ENCODE measurements at places on chromosomes 2 and 18.

DNA sequence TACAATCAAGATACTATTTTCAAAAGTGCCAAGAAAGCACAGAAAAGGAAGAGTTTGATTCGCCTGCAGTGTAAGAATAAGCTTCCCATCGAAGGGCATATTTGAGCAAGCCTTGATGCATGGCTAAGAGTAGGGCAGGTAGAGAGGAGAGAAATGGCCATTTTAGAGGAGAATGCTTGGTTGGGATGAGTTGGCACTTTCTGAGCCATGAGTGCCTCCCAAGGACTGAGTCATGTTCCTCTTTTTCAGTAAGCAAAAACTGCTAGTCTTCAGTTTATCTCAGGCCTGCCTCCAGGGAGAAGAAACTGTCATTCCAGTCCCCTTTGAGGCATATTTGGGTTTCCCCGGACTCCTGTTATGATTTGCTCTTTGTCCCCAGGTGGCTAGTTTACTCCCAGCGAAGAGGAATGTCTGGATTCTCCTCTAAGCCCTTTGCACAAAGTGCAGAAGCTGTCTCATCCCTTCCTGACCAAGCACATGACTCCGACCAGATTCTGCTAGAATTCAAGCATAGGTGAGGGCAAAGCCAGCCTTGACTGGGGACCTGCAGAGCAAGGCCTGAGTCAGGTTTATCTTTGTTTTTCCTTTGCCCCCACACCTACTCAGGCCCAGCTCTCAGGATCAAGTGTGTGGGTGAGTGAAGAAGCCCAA, 115.2 kb downstream of the TTC32 start:
- no peak for DNase-seq

DNA sequence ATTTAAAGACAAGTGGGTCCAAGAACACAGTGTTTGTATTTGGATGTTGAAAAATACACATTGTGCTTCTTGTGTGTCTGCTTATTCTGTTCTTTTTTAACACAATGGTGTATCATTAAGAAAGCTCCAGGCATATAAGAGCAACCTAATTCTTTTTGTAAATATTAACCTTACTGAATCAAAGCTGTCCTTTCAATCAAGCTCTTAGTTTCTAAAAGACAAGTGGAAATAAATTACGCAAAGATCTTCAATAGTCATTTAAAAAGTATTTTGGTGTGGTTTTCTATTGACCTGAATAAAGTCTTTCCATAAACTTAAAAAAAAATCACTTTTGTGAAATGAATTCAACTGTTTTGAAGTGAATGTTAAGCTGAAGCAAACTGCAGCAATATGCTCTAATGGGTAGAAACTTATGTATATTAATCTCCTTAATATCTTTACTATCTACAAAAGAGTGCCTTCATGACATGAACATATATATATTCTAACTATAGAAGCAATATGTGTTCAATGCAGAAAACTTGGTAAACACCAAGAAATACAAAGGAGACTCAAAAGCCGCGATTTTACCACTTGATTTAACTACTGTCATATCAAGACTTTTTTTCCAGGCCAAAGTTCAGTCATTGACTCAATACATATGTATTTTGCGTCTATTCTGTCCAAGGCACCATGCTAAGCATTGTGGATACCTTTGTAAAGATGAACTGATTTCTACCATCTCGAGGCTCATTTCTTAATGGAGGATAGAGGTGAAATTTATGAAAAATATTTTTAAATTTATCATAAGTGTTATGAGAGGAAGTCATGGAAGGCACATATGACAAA, 97.7 kb downstream of the ARHGAP15 start:
- no peak for DNase-seq

DNA sequence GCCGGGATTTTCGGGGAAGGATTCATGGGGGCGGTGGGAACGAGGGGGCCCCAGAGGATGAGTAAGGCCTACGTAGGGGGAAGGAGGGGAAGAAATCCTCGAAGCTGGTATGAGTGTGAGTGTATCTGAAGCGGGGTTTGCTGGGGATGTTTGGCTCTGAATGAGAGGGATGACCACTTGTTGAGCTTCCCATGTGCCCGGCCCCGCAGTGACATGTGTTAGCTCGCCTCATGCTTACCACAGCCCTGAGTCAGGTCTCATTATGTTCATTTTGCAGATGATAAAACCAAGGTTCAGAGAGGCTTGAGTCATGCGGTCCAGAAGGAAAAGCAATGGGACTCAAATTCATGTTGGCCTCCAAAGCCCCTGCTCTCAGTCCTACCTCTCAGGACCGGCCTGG, 214.7 kb downstream of the BCL2 start:
- no peak for DNase-seq

- DNase-seq = no peak
These were observed 194.8 kb upstream of the SALL3 start for GRCh38 chr18:78784861-78785260.

GRCh38 chr2:43196768-43197587, 29.4 kb downstream of the ZFP36L2 start:
- DNase-seq = no peak

DNA sequence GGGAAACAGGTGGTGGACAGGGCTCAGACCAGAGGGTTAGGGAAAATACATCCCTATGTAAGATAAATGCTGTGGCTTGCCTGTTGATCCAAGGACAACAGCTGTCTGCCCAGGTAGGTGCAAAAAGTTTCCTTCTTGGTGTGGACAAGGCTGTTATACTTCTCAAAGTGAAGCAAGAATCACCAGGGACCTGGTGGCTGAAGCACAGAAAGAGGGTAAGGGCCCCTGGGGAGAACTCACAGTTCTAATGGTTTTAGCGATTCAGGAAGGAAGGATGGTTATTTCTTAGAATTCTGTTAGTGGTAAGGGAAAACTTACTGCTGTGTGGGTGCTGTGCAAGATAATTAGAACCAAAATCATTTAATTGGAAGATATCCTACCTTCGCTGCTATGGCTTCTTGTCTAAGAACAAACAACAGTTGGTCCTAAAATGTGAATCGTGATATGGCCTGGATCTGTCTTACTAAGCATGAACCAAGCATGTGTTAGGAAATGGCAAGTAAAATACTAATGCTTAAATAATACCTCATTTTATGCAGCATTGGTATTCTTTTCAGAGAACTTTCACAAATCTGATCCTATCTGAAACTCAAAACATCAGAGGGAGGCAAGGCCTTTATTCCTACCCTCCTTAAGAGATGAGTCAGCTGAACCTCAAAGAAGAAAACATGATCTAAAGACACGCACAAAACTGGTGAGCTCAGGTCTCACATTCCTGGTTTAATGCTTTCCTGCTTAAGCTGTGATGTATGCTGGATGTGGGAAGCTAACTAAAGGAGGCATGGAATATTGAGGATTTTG, 159.2 kb upstream of the THUMPD2 start:
- no peak for DNase-seq

- DNase-seq = no peak
These were observed 456.7 kb upstream of the HS6ST1 start for GRCh38 chr2:128775217-128775913.

DNA sequence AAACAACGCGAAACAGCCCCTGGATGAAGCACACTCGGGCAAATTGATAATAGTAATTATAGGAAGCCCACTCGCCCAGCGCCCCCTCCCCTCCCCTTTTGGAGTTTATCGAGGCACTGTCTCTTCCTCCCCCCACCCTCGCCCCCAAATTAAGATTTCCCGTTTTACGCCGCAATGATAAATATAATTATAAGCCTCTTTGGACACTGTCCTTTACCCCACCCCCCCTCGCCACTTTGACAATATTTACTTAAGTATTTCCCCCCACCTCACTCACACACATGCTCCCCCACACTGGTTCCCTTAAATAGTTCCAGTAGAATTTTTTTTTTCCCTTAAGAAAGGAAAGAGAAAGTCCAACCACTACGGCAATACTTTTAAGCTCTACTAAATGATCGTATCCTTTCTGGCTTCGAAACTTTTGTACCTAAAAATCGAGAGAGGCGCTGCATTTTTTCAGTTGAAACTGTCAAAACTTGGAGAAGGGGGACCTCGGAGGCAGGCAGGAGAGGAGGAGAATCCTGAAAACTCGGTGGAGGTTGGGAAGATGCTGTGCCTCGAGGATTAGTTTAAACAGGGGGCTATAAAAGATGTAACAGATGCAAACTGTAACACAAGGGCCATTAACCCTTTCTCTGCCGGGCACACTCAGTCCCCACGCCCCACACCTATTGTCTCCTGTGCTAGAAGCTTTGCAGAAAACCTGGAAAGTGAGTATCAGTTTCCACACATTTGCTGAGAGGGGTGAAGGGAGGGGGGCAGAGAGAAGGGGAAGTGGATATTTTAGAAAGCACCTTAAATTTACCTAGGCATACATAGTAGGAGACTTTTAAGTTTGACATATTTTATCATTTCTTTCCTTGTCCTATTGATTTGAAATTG, 1.8 kb downstream of the ZEB2 start:
- no peak for DNase-seq

- no peak for DNase-seq
These were observed 24.4 kb downstream of the CAPG start for GRCh38 chr2:85385746-85386145.

DNA sequence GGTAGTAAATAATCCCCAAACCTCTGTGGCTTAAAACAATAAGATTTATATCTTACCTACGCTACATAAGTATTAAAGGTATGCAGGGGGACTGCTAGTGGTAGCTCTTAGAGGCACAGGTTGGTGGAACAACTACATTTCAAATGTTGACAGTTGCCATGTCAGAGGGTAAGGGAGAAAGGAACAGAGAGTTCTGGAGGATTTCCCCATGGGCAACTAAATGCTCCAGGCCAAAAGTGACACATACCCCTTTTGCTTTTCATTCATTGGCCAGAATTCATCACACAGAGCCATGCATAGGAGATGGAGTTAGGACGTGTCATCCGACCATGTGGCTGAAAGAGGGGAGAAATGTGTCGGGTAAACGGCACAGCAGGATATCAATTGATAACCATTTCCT, 133.2 kb downstream of the NAPG start:
- no peak for DNase-seq

GRCh38 chr18:28411806-28412205, 234.9 kb upstream of the CDH2 start:
- no peak for DNase-seq

DNA sequence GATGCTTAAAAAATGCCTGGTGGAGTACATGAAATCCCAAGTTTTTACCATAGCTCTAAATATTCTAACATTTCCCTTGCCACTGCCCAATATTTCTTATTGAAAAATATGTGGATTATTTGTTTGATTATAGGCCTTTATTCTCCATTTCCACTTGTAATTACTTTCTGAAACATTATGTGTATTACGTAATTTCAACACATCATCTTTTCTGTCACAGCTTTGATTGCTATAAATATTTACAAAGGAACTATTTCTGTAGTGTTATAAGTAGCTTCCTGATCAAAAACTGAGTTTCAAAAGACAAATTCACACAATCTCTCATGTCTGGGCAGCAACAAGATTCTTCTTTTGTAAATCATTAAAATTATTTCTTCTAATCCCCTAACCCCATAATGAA, 859.6 kb upstream of the CRIM1 start:
- no peak for DNase-seq

DNA sequence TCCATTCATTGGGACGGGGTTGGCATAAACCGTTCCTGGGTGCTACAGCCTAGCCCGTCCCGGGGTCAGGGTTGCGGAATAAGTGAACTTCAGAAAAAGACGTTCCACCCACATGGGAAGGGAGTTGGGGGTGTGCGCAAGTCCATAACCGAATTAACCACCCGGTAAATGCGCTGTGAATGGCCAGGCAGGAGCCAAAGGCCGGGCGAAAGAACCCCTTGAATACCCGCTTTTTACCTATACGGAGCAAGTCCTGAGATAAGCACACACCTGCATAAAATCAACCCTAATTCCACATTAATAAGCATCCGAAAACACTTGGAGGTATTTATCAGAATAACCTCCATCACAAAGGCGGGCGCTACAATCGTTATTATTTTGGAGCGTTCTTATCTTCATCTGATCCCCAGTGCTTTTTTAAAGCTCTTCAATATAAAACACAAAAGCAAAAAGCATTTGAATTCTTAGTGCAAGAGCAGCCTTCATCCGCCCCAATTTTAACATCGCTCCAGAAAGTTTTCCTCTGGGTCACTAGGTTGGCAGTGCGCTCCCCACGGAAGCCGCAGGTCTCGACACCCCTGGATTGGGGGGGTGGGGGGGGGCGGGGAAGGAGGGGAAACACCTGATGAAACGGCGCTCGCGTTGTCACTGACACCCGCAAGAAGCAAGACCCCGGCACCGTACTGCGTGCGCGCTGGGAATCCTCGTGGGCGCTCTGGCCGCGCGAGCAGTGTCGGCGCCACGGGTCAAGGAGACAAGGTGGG, 1.2 kb downstream of the SATB2 start:
- DNase-seq = no peak

- DNase-seq = no peak
These were observed 21.1 kb upstream of the CPO start for GRCh38 chr2:206918263-206918662.

- no peak for DNase-seq
These were observed 11.6 kb downstream of the OXER1 start for GRCh38 chr2:42752314-42752713.

DNA sequence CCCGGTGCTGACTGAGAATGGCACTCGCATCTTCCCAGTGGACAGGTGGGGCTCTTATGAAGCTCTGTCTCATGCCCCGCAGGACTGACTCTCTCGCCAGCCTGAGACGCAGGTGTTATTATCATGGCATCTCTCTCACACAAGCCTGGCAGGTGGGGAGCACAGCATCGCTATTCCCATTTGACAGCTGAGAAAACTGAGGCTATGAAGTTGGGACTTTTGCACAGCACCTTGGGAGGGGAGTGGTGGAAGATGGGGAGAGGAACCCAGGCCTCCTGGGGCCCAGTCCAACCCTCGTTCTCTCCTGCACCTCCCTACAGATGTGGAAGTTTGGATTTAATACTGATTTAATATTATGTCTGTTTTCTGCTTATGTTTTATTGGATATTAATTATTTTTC, 9.0 kb upstream of the NTSR2 start:
- no peak for DNase-seq

- DNase-seq = no peak
These were observed 5.2 kb upstream of the C18orf63 start for GRCh38 chr18:74310411-74310810.

Data from activated CD4-positive, alpha-beta T cell treated with anti-CD3 and anti-CD28 coated beads, Interleukin-2, amount 50 U/mL, for 1 hour (primary cell).